Activated T-helper 1 cell treated with anti-CD3 and anti-CD28 coated beads, Interleukin-12 subunit alpha, Interleukin-12 subunit beta, Interleukin-2, Interleukin-4 antibody, amounts not matched to agents 30 ng/mL and 10 ng/mL and 1 ng/mL, durations not matched to agents 14 hours and 24 hours and 36 hours (primary cell): ENCODE measurements at places on chromosomes 11 and 22. TPM values are rescaled to one million over a fixed set of nuclear protein-coding genes. Genes with fewer than 3 reads are reported as not detected.

SLC43A1 gene
- total RNA-seq = 29.1 and 30.3 TPM in 2 replicates

SYT8 gene
- total RNA-seq = not detected in 2 replicates

GRCh38 chr11:96396637-96397036 is 6.8 kb downstream of the JRKL start:
- H3K27me3 ChIP-seq = peaks cover 2% of the 10 kb centered on the region
- H3K36me3 ChIP-seq = peaks cover 3% of the 10 kb centered on the region
- DNase-seq = no peak
- peaks cover 15% of the 10 kb centered on the region for H3K4me1 ChIP-seq

DNA sequence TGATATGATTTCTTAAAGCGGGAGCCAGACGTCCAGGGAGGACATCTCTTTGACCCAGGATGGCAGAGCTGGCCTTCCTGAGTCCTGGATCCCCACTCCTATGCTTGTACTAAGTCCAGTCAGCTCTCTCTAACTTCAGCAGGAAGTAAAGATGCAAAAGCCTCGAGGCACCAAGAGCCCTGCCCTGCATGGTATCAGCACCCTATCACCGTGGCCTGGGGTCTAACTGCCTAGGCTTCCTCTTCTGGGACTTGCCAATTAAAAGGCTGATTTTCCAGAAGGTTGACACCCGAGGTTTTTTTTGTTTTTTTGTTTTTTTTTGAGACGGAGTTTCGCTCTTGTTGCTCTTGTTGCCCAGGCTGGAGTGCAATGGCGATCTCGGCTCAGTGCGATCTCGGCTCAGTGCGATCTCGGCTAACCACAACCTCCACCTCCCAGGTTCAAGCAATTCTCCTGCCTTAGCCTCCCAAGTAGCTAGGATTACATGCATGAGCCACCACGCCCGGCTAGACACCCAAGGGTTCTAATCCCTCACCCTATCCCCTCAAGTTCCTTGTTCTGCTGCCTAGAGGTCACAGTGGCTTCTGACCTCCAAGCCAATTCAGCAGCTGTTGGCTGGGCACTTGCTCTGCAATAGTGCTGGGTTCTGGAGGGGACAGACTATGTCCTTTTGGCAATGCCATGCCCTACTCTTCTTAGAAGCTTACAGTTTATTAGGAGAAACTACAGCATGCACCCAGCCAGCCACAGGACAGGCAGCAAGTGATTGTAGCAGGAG is 50.6 kb upstream of the FTH1 start:
- peaks cover 4% of the 10 kb centered on the region for H3K36me3 ChIP-seq
- no peak for DNase-seq
- H3K27ac ChIP-seq = no peak overlapping the region
- H3K4me1 ChIP-seq = no peaks in the 10 kb centered on the region

- H3K4me3 ChIP-seq = no peak overlapping the region
- no peak for DNase-seq
- H3K27me3 ChIP-seq = peaks cover 3% of the 10 kb centered on the region
- no peaks in the 10 kb centered on the region for H3K36me3 ChIP-seq
- H3K27ac ChIP-seq = no peak overlapping the region
Measured at GRCh38 chr22:36111316-36111715, 49.2 kb downstream of the APOL3 start.
